Iris pigment epithelial cell (primary cell): ENCODE measurements at places on chromosomes 2 and 18.

DNA sequence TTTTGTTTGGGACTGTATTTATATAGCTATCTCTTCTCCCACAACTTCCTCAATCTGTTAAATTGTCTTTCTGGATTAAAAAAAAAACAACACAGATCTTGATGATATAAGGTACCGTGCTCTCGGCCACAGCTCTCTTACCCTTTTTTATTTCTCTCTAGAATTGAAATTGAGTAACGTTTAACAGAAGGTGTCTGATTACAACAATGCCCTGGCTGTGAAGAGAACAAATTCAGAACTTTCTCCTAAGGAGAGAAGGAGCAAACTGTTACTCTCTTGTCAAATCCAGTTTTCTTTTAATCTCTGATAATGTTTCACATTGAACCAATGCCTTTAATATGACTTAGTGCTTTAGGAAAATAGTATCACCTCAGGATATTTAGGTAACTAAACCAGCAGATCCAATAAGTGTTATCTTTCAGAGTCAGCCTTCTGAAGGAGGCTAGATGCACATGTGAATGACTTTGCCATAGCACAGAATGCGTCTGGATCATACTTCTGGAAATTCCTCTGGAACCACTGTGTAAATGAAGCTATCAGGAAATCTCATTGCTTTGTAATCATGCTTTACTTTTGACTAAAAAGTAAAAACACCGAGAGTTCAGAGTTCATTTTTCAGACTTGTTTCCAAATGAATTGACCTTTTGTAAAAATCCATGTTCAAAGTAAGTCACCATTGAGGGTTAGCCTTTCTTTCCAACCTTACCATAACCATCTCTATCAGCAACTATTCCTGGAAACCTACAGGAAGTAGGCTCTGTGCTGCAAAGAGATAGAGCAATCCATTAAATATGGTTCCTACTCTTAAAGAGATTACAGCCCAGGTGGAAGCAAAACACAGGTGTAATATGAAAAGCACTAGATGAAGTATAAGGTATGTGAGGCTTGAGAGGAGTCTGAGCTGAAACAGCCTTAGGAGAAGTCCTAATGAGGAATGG, 147.0 kb upstream of the OSR1 start:
- peak; percentile 4 for DNase-seq

DNA sequence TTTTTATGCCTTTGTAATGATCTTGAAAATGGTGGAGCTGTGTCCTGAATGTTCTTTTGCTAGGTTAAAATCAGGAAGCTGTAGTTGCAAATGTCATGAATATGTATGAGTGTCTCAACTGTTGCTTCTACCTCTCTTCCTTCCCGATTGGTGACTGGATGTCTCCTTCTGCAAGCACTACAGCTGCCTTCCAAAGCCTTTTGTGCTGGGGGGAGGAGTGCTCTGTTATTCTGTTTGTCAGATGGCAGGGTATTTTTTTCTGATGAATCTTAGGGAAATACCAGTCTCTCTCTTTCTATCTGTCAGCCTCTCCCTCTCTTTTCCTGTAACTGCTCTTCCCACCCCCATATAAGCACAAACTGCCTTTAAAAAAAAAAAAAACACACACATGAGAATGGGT, 1396.3 kb upstream of the CELF4 start:
- DNase-seq = no peak

- DNase-seq = no peak
These were observed 705.5 kb downstream of the SLC4A3 start for GRCh38 chr2:220332886-220333285.

DNA sequence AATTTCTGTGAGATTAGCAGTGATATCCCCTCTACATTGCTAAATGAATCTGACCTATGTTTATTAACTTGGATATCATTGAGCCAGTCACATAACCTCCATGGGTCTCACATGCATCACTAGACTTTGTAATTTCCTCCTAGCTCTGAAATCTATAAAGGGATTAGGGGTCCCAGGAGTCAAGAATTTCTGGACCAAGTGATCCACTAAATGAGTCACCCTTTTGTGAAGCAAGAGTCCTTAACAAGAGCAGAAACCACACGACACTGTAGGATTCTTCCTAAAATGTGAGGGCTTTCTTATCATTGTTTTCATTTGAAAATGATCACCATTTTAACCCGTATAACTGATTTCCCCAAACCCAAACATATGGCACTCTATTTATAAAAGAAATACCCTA, 90.3 kb downstream of the DHRS9 start:
- DNase-seq = no peak

DNA sequence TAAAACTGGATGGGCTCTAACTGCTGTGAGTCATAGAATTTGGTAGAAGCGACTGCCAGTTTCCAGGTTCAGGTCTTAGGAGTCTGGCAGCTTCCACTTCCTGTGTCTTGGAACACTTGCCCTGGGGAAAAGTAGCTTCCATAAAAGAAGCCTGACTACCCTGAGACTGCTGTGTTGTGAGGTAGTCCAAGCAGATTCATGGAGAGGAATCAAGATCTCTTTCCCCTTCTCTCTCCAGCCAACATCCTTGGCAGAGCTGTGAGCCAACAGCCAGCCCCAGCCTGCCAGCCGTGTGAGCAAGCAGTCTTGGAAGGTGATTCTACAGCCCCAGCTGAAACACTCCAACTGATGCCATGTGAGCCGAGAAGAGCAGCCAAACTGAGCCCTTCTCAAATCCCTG, 33.7 kb downstream of the SLC20A1 start:
- no peak for DNase-seq

DNA sequence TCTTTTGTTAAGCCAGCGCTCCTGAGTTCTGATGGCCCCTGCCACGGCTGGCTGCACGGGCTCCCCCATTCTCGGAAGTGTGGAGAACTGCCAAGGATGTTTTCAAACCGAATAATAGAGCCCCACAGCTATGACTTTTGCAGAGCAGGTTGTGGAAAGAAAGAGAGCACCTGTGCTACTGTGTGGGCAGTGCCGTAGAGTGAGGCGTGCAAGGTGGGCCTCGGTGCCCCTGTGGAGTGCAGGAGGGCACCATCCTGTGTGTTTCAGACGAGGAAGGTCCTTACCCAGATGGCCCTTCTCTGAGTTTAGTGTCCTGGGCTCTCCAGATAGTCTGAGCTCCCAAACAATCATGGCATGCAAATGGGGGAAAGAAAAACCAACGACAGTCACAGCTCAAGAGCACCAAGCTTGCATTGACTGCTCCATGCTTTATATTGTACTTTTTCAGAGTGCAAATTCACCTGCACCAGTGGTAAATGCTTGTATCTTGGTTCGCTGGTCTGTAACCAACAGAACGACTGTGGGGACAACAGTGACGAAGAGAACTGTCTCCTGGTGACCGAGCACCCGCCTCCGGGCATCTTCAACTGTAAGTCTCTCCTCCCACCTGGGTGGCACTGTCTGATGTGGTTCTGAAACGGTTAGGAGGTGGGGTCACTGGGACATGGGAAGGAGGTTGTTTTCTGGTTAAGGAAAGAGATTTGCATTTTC, 219.4 kb downstream of the LDLRAD4 start:
- no peak for DNase-seq

DNA sequence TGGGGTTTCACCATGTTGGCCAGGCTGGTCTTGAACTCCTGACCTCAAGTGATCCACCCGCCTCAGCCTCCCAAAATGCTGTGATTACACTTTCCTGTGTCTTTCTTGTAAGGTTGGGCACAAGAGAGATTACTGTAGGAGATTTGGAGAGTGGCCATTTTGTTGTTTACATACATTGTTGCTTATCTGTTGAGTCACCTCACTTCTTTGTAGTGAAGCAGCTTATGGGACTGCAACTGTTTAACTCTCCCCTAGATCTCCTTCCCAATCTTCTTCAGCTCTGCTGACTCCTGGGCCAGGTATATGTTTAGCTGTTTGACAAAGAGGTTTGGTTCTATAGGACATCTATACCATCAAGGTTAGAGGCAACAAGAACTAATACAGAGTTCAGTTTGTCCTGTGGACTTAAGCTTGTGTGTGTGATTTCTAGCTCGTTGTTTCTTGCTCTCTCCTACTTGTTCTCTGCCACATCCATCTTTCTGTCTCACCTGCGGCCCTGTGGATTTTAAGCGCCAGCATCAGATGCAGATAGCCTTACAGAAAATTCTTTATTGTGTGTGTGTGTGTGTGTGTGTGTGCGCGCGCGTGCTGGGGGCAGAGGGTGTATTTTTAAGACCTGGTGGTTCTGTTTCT, 95.4 kb downstream of the HAUS1 start:
- peak; percentile 81 for DNase-seq

DNA sequence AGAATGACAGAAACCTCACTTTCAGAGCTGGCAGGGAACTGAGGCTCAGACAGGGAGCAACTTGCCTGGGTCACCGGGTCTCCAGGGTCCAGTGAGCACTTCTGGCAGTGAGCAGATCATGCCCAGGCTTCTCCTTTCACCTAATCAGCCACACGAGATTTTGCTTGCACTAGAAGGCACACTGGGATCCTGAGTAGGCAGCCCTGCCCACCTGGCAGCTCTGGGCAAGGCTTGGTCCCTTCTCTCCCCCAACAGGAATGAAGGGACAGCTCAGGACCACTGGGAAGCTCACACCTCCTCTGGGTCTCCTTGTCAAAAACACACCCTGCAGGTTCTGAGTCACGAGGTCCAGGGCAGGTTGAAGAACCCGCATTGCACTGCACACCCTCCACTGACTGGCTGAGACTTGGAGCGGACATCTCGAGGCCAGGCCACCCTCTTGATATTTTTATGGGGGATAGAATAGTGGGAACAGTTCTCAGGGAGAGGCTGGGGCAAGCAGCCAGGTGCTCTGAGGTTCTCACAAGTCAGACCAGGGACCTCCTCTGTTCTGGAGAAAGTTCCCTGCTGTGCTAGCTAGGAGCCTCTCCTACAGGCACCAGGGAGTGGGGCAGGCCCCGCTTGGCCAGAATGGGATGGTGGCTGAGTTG, 5.7 kb downstream of the MAL start:
- no peak for DNase-seq

GRCh38 chr2:220533485-220533884, 906.1 kb downstream of the SLC4A3 start:
- DNase-seq = peak; percentile 74

DNA sequence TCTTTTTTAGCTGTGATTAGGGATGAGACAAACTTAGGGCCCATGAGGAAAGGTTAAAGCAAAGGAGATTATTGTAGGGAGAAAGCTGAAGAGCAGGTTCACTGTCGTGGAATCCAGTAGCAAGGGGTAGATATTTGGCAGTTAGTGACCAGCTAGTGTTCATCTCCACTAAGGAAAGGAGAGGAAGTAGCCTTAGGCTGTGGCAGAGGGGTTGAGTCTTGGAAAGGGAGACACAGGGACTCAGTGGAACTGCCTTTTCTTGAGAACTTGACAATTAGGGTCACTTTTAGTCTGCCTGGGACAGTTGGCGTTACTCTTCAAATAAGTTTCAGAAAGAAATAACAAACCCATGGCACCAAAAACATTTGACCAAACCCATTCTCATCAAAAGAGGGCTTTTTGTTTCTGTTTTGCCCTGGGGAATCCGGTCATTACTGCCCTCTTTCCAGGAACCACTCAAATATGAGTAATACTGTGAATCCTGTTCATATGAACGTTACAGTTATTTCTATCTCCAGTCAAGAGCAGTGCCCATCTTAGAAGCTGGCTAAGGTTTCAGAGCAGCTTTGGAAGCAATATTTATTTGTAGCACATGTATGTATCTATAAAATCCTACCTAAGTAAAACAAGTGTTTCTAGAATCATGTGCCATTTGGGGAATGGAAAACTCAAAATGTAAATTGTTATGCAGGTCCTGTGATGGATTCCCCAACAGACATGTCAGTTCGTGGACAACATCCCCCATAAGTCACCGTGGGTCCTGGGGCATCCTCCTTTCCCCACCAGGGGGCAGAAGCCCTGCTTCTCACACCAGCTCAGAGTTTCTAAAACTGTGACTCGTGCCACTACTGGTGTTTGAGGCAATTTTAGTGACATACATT, 77.3 kb upstream of the PHLPP1 start:
- no peak for DNase-seq

DNA sequence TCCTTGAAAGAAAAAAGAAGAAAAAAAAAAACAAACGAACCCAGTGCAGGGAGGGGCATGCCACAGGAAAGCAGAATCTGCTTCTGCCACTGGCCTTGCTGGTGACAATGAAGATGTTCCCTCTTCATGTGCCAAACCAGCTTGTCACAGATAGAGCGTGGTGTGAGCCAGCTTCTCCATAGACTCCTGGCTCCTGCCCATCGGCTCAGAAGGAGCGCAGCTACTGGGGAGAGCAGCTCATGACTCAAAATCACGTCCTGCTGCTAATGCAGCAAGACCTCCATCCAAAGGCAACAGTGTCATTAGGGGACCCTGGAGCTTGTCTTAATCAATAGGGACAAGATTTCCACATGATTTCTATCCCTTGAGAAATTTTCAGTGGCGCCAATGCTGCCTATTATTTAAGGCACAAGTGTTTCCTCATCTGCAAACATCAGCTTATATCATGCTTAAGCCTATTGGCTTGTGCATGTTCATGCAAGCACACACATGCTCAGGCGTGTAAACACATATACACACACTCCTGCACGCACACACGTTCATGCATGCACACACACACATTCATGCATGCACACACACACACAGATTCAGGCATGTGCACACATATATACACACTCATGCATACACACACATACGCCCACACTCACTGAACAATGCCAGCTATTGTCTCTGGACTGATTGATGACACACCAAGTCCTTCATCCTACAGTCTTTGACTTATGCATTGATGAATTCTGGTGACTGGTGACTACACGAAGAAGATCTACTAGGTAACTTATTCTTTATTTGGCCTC, 682.0 kb upstream of the ID2 start:
- no peak for DNase-seq

GRCh38 chr2:68344031-68344430, 21.1 kb upstream of the PLEK start:
- no peak for DNase-seq

- DNase-seq = no peak
These were observed 55.2 kb upstream of the TRIB2 start for GRCh38 chr2:12661489-12661888.

- no peak for DNase-seq
These were observed 282.9 kb upstream of the REV1 start for GRCh38 chr2:99772591-99773331.

DNA sequence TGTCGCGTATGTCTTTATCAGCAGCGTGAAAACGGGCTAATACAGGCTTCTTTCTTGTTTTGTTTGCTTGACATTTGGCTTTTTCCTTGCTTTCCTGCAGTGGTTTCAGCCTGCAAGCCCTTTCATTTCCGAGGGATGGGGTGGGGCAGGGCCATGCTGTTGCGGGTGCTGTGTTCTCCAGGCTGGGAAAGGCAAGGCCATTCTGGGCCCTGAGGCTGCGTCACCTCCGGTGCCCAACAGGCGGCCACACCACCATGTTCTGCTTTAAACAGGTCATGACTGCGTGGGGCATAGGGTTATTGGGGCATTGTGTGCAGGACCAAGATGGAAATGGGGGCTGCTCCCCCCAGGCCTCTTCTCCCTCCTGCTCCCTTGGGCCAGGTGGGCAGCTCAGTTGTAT, 38.6 kb upstream of the PLB1 start:
- no peak for DNase-seq

GRCh38 chr18:79852561-79853302, 55.0 kb downstream of the KCNG2 start:
- DNase-seq = no peak

- DNase-seq = peak; percentile 40
These were observed 147.3 kb downstream of the RDH14 start for GRCh38 chr2:18412980-18413675.

DNA sequence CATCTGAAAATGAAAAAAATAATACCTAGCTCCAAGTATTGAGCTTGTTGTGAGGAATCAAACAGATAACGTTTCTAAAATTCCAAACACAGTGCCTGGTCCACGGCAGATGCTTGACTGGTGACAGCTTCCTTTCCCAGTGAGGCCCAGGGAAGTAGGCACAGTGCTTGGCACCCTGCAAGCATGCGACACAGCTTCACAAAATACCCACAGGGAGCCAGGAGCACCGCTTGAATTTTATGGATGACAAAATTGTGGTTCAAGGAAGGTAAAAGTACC, 205.1 kb upstream of the TNP1 start:
- peak; percentile 42 for DNase-seq
